AG10803 (cell line): ENCODE measurements at places on chromosomes 16 and 17.

DNA sequence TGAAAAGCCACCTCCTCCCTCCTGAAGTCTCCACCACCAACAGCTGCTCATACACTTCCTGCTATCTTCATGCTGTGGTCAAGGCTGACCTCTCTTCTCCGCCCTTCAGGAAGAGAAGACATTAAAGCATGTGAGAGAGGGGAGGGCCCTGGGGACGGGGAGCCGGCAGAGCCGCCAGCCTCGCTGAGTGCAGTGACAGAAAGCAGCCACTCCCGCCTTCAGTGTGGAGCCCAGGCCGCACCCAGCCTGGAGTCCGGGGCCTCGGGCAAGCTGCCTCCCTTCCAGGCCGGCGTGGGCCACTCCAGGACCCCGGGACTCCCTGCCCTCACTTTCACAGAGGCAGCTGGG, 94.7 kb upstream of the TNRC6C start:
- DNase-seq, result peak; percentile 19

- DNase-seq, result no peak
Observed at GRCh38 chr16:67195676-67196075, 3.3 kb upstream of the ELMO3 start.

DNA sequence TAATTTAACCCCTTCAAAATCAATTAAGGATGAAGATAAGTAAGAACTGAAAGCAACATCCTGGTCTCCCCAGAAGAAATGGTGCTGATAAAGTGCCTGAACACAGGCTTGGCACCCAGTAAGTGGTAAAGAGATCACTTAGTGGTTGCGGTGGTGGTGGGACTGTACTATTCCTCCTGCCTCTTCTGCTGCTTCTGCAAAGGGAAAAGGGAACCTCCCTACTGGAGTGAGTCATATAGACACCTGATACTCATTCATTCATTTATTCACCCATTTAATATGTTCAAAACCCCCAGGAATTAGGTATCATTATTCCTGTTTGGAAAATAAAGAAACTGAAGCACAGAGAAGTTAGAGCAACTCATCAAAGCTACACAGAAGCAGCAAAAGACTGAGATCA, 60.6 kb downstream of the CDYL2 start:
- DNase-seq, result no peak

DNA sequence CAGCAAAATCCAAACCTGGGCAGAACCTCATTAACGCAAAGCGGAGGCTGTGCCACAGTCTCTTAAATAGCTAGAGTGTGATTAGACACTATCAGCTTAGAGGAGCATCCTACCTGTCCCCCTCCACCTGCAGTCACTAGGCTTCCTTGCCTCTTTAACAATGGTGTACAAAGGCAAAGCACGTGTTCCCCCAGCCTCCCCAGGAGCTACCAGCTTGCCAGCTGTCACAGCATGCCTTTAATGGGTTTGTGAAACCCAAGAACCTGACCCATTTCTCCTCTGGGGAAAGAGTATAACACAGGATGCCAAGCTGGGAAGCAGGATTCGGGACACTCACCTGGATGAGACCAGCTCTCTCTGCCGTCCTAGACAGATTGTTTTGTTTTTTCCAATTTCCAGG, 37.2 kb upstream of the TBX2 start:
- DNase-seq, result no peak

GRCh38 chr17:39923836-39924690, 3.3 kb downstream of the ORMDL3 start:
- DNase-seq, result peak; percentile 37

- DNase-seq, result peak; percentile 76
Observed at GRCh38 chr16:15874745-15875314, 13.6 kb downstream of the CEP20 start.

GRCh38 chr16:3027983-3028715, 4.3 kb downstream of the THOC6 start:
- peak; percentile 46 for DNase-seq

DNA sequence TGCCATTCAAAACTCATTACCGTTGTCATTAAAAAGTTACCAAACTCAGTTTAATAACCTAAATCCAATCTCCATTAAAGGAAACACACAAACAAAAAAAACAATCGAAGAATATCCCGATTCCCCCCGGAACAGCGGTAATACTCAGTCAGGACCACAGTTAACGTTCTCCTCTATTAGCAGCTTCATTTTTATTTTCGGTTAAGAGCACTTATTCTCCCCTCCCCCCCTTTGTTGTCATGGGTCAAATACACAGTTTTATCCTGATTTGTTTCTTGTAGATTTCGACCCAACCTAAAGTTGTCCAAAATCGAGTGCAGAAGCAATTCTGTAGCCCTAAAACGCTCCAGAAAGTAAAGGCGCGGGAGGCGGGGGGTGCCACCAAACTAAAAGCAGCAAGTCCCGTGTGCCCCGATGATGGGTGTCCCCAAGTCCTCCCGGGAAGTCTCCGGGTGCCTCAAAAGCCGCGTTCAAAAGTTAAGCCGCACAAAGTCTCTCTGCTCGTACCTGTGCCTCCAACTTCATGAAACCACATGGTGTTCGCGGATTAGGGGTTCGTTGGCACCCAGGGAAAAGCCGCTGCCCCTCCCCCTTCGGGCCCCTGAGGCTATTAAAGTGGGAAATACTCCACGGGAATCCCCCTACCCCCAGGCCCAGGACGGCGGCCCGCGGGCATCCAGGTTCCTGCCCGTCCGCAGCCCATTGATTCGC, 996 bp downstream of the SUMO2 start:
- DNase-seq, result no peak

GRCh38 chr17:68297195-68297594, 5.9 kb downstream of the ARSG start:
- peak; percentile 36 for DNase-seq

DNA sequence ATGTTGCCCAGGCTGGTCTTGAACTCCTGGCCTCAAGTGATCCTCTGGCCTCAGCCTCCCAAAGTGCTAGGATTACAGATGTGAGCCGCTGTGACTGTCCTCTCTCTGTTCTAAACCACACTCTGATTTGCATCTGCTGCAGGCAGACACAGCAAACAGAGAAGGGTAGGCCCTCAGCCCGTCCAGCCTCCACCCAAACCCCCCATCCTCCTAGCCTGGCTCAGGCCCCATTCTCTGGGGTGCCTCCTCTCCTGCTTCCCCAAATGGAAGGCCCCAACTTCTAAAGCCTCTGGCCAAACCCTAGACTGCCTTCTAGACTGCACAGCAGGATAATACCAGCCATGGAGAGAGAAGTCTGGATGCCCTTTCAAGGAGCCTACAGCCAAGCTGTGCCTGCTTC, 4.1 kb upstream of the GFAP start:
- DNase-seq, result no peak
